Kidney tubule cell (primary cell): ENCODE measurements at places on chromosomes 4 and X.
A peak's percentile ranks its signal among the peaks of the same experiment; 100 is the strongest.

DNA sequence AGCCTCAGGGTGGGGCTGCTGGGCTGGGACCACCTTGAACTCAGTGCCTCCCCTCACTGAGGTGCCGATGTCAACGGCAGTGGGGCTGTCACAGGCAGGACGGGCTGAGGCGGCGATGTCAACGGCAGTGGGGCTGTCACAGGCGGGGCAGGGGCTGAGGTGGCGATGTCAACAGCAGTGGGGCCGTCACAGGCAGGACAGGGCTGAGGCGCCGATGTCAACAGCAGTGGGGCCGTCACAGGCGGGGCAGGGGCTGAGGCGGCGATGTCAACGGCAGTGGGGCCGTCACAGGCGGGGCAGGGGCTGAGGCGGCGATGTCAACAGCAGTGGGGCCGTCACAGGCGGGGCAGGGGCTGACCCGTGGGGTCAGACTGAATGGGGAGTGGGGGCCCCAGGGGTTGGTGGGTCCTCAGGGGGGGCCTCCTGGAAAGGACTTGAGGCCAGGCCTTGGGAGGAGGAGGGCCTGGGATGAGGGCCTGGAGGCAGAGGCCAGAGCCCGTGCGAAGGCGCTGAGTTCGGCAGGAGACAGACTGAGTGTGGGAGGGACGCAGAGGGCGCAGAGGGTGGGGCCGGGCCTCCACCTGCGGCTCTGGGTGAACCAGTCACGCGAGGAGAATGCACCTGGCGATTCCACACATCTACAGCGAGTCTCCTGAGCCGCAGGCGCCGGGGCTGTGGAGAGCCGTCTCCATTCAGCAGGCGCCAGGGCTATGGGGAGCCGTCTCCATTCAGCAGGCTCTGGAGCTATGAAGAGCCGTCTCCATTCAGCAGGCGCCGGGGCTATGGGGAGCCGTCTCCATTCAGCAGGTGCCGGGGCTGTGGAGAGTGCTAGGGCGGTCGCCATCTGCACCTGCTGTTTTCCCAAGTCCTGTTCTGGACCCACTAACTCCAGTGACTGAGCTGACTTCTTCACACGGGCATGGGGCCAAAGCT lies 22.9 kb downstream of the ATP5ME start:
- peak; percentile 30 for DNase-seq

GRCh38 chrX:102846544-102847236 lies 90.4 kb upstream of the RAB40AL start:
- peak; percentile 43 for DNase-seq

DNA sequence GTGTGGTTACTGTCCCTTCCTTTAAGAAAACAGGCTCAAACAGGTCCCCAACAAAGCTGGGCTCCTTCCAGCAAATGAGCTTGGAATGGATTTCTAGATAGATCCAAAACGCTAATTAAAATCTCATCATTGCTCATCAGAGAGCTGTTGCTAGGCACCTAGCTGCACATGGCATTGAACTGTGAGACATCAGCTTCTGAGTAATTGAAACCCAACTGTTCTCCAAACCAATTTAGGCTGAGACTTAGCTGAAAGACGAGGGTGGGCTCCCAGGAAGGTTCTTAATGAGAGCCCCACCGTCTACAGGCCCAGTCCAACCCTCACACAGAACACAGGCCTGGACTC lies 59.1 kb downstream of the FAM184B start:
- no peak for DNase-seq

GRCh38 chr4:56149591-56149990 lies 200.8 kb downstream of the CEP135 start:
- DNase-seq, result no peak

- DNase-seq, result no peak
Measured at GRCh38 chr4:26873391-26874026, 12.9 kb downstream of the STIM2 start.

- DNase-seq, result no peak
Measured at GRCh38 chr4:38832206-38832605, 24.4 kb downstream of the TLR6 start.

- DNase-seq, result peak; percentile 83
Measured at GRCh38 chr4:6916587-6917460, 7.2 kb downstream of the TBC1D14 start.

DNA sequence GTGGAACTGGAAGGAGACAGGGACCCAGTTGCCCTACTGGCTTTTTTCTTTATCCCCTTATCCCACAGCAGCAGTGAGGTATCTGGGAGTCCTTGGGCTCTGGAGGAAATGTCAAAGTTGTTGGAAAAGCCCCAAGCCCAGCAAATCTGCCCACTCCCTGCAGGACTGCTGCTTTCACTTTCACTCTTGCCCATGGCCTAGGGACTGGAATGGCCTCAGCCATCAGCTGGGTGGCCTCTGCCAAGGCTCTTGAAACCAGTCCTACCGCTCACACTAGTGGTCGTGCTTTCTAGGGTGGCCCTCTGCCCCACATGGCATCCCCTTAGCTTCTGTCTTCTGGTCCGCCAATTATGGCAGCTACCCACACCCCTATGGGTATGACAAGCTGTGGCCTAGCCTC lies 9.7 kb upstream of the RHOXF1 start:
- DNase-seq, result no peak

DNA sequence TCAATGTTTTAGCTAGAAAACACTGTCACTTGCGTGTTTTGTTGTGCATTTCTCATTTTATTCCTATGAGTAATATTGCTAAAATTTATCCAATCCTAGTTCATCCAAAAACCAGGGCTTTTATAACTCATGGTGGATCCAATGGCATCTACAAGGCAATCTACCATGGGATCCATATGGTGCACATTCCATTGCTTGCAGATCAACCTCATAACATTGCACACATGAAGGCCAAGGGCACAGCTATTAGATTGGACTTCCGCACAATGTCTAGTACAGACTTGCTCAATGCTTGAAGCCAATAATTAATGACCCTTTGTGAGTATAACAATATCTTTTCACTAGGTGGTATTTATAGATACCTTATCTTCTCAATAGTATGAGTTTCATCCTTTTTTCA lies 57.2 kb upstream of the UGT2B7 start:
- no peak for DNase-seq

DNA sequence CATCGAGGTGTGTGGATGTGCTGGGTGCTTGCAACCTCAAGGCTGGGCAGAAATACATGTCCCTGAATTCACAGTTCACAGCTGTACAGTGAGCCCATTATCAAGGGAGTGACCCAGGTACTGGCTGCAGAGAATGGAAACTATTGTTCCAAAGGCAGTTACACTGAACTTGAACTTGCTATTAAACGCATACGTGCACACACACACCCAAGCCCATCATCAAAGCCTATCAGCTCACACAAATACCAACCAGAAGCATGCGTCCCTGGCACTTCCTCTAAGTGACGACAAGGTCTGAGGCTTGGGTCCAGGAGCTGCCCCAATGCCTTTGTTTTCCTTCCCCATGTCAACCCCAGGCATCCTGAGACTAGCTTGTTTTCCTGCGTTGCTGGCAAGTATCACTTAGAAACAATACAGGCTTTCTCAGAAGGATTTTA lies 88.6 kb downstream of the IRF2 start:
- no peak for DNase-seq

DNA sequence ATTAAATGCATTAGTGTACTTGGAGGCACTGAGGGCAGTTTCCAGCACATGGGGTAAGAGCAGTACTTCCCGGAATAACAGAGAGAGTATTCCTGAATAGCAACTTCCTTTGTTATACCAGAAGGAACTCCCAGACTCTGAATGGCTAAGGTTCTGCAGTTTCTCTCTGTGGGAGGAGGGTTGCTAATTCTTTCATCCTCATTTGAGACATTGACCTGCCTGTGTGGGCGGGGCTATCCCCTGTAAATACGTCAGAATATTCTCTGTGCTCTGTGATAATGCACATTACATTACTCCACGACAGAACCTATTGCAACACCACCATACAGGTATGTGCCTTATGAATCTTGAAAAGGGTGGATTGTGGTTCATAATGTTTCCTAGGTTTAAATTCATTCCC lies 52.7 kb downstream of the SPINK2 start:
- DNase-seq, result no peak

- DNase-seq, result no peak
Measured at GRCh38 chr4:182893047-182893446, 24.1 kb downstream of the DCTD start.

DNA sequence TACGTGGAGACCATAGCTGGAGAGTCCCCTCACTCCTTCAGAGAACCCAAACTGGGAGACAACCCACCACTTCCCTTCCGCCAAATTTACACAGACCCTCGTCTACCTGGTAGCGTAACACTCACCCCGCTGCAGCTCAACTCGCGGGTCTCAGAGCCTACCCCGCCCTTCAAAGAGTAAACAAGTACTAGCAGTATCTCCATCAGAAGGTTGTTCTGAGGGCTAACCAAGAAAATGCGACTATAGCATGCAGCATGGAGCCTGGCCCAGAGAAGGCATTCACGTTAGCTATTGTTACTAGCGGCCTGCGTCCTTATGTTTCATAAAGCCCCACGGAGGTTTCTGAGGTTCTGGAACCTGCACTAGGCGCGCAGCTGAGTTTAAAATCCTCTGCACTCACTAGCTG lies 531 bp upstream of the MANBA start:
- DNase-seq, result no peak

GRCh38 chr4:1986578-1987210 lies 22.1 kb downstream of the NELFA start:
- no peak for DNase-seq

DNA sequence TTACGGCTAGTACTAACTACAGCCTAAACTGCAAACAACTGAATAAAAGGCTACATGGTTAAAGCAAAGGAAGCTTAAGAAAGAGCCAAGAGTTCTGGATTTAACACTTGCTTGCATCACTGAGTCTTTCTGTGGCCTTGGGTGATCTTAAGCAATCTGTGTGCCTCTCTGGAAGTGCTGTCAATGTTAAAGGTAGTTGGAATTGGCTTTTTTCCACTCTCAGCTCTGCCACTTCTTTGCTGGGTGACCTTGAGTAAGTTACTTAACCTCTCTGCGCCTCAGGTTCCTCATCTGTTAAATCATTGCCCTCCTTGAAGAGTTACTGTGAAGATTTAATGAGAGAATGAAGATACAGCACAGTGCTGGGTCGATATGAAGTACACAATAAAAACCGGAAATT lies 15.7 kb downstream of the SLC2A9 start:
- no peak for DNase-seq

DNA sequence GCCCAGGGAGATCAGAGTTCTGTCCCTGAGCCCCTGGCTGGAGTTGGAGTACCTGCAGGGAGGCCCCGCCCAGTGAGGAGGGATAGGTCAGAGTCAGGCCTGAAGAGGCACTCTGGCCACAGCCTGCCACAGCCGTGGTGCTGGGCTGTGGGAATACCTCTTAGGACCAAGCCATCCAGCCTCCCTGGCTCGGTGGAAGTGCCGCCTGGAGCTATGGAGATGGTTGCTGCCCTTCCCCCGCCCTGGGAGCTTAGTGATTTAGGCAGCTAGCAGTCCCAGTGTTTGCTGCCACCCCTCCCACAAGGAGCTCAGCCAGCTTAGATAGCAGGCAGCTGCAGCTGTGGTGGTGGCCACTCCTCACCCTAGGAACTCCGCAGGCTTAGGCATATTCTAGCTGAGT lies 446.3 kb upstream of the GNPDA2 start:
- no peak for DNase-seq

DNA sequence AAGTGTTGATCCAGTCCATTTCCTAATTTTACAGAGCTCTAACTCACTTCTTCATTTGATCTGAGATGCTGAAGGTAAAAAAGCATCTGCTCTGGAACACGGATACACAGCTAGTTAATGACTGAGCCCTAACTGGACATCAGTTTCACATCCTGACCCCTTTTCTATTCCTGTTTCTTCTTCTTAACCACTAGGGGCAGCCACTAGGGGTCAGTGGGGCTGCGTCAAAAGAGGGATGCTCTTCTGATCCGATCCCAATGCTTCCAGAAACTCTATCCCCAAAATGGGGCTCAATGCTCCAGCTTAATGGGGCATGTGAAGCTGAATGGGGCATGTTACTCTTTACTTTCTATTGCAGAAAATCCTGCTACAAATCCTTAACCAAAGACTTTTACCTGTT lies 33.4 kb upstream of the PHKA2 start:
- peak; percentile 33 for DNase-seq

DNA sequence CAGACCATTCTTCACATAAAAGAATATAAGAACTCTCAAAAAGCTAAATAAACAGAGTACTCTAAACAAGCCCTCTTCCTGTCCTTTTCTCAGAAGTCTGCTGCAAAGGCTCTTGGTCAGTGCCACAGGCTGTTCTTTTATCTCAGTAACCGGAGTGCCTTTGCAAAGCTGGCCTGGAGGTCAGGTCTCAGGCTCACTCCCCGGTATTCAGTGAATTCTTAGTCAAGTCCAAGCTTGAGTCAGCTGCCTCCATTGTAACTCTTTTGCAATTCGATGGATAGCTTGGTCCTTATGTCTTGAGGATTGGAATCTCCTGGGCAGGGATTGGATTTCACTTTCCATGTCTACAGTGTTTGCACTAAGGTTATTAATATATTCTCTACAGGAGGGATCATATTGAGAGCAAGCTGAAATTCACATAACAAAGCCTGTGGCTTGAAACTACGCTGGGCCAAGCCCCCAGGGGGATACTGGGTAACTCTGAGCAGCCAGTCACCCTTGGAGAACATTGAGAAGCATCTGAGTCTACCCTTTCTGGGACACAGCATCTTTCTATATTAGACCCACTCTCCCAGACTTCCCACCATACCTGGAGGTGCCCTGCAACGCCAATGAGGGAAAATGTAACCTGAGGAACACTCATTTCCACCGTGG lies 10.0 kb upstream of the HS6ST2 start:
- DNase-seq, result no peak
